ENCODE measurements at places on chromosomes 12 and 14.

GRCh38 chr12:57332646-57333312 is 81.8 kb upstream of the STAC3 start:
- no peak for DNase-seq

DNA sequence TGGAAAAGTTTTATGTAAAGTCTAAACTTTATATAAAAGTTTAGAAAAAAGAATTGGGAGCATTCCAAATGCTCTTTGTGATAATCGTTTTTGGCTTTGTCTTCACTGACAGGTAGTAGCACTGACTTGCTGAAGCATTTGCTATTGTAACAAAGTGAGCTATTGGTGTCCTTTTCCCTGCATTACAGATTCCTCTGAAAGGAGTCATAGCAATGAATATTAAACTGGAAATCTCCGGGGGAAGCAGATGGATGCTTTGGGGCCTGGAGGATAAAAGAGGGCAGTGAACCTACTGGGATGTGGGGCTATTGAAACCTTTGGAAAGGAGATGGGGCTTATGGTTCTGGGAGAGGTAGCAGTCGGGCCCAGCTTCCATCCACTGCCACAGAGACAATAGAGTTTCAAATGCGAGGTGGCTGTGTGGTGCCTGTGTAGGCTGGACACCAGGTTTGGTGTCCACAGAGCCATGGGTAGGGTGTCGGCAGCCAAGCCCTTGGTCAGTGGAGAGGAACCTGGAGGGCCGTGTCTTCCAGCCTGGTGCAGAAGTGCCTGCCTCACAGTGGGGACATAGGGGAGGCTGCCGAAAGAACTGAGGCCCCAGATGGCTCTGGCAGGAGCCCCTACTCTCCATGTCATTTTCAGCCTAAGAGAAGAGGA is 10.1 kb downstream of the GSG1 start:
- no peak for DNase-seq

GRCh38 chr14:93089521-93090269 is 26.0 kb downstream of the ITPK1 start:
- no peak for DNase-seq

GRCh38 chr12:98053202-98053601 is 462.2 kb upstream of the TMPO start:
- DNase-seq = no peak

DNA sequence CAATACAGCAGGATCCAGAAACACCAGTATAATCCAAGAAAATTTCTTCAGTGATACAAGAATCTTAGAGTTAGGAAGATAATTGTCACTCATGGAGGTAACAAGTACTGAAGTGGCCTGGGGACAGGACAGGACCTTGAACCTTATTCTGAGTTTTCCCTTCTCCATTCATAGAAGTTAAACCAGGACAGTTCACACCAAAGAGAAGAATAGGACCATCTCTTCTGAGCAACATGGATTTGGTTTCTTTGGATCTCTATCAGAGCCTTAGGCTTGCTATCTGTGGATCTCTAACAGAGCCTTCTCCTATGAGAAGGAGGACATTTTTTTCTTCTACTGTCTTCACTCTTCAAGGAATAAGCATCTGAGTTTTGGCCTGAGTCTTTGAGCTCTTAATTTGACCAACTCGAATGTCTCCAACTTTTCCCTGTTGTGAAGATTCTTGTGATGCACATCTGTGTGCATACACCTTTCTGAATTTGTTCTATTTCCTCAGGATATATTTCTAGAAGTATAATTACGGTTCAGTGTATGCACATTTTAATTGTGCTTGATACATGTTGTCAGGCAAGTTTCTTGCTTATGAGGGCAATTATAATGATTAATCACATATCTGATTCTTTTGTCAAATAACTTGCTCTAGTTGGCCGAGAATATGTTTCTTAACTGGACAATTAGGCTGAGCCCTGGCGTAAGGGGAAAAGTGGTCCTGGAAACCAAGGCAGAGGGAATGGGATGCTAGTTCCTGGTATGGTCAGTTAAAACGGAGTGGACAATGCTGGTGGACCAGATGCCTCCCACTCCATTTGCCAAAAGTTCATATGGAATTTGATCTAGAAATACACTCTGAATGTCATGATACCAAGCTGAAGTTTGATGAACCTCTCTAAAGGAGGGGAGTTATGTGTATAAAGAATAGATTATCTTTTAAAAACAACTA is 6.6 kb downstream of the KRT6A start:
- DNase-seq = no peak

- DNase-seq = no peak
Observed at GRCh38 chr12:28227251-28227650, 37.0 kb downstream of the CCDC91 start.

DNA sequence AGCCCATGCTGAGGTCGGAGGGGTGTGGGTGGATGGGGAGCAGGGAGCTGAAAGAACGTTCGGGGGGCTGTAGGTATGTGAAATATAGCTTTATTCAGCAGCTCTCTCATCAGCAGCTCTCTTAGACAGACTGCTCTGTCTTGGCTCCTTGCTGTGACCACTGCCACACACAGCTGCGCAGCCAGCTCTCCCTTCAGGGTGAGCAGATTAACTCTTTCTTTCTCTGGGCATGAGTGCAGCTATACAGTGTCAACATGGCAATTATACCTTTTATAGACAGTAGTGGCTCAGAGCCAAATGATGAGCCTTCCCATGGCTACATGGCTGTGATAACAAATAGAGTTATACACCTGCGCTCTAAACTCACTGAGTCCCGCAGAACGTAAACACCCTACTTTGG is 137.7 kb upstream of the NEDD1 start:
- DNase-seq = no peak

DNA sequence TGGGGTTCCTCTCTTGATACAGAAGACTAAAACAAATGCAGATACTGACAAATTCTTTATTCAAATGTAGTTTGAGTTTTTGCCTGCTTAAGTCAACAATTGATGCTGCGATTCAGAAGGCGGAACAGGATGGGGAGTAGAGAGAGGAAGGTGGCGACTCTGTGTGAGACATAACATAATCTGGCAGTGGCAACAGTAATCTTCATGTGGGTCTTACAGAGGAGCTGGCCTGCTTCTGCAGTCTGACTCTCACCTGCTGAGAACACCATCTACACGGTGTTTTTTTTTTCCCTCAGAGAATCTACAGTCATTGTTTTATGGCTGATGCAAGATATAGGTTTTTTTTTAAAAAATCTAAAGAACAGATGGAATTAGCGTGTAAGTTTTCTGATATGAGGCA is 10.1 kb downstream of the CCDC92 start:
- DNase-seq = no peak

Measured in GF-D8 (cell line).